ENCODE measurements at places on chromosomes 13 and 19. TPM values are rescaled to one million over a fixed set of nuclear protein-coding genes. Genes with fewer than 3 reads are reported as not detected.

NKG7 gene
- total RNA-seq = 1.2 TPM

GRCh38 chr13:103287659-103288058, 221.4 kb upstream of the SLC10A2 start:
- no peak overlapping the region for H3K4me3 ChIP-seq
- DNase-seq = no peak
- no peaks in the 10 kb centered on the region for H3K27me3 ChIP-seq
- no peaks in the 10 kb centered on the region for H3K36me3 ChIP-seq

DNA sequence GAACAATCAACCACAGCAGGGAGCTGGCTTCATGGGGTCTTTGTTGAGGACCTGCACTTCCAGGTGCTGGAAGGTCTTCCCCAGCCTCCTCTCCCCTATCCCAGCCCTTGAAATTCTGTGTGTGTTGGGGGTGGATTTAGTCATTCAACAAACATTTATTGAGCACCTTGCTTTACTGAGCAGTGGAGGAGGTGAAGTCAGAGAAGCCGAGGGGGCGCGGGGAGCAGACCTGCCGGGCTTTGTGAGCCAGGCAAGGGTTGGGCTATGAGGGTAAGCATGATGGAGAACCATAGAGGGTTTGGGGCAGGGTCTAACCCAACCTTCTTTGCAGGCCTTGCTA, 3.5 kb upstream of the C19orf85 start:
- H3K36me3 ChIP-seq = no peaks in the 10 kb centered on the region
- H3K27ac ChIP-seq = no peak overlapping the region
- no peaks in the 10 kb centered on the region for H3K4me1 ChIP-seq
- no peak overlapping the region for H3K4me3 ChIP-seq
- H3K27me3 ChIP-seq = no peaks in the 10 kb centered on the region
- no peak for DNase-seq

DNA sequence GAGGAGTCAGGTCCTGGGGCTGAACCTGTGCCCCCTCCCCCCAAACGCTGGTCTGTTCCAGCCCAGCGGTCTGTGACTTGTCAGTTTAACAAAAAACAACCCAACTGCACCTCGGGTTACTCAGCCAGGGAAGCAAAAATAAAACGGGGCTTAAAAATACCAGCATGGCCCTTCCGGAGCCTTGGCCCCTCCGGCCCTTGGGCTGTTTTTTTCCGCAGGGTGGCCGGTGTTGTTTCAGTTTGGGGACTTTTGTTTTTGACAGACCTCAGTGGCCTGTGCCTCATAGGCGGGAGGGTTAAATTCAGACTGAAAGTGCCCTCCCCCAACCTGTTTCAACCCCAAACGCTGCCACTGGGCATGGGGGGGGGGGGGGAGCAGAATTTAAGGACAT, 4.0 kb downstream of the TCF3 start:
- H3K27ac ChIP-seq = peak overlapping the region; percentile 49
- no peak overlapping the region for H3K4me3 ChIP-seq
- no peaks in the 10 kb centered on the region for H3K36me3 ChIP-seq
- peaks cover 9% of the 10 kb centered on the region for H3K4me1 ChIP-seq
- no peak for DNase-seq

DNA sequence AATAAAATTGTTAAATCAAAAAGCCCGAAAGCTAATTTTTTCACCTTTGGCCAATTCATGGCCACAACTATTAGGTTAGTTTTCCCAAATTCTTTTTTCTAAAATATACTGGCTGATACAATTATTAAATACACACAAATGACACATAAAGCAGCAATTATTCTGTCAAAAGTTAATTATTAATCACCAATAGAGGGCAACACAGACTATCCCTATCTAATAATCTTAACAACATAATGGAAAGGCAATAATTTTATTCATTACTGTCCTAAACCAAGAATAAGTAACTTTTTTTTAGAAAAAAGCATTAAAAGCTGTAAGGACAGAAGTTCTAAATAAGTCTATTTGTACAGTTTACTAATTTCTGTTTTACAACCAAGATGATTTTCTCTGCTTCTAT, 51.7 kb downstream of the KATNAL1 start:
- no peak for DNase-seq
- no peaks in the 10 kb centered on the region for H3K36me3 ChIP-seq
- no peaks in the 10 kb centered on the region for H3K4me1 ChIP-seq

DNA sequence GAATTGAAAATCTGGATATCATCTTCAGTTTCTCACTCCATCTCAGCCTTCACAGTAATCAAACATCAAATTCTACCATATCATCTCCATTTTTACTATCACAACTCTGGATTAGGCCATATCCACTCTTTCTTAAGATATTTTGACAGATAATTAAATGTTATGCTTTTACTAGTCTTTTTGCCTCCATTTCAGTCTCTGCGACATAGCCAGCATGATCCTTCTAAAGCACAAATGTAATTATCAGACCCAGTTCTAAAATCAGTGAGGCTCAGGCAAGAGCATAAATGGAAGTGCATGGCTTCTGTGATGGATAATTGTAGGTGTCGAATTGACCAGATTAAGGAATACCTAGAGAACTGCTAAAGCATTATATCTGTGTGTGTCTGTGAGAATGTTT, 307.7 kb downstream of the PCDH20 start:
- no peaks in the 10 kb centered on the region for H3K27me3 ChIP-seq
- no peaks in the 10 kb centered on the region for H3K4me1 ChIP-seq
- no peak for DNase-seq

DNA sequence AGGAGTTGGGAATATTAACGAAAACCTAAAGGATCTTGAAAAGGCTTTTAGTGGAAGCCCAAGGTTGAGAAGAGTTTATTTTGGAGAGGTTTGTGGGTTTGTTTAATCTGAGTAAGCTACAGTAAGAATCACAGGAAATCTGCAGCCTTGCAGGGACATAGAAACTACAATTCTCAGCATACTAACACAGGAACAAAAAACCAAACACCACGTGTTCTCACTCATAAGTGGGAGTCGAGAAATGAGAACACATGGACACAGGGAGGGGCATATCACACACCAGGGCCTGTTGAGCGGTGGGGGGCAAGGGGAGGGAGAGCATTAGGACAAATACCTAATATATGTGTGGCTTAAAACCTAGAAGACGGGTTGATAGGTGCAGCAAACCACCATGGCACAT, 8.7 kb upstream of the SIAH3 start:
- no peaks in the 10 kb centered on the region for H3K36me3 ChIP-seq
- no peaks in the 10 kb centered on the region for H3K27me3 ChIP-seq
- no peaks in the 10 kb centered on the region for H3K4me1 ChIP-seq
- no peak overlapping the region for H3K27ac ChIP-seq

GRCh38 chr13:73138276-73138637, 79.5 kb downstream of the KLF5 start:
- no peak for DNase-seq
- H3K4me1 ChIP-seq = no peaks in the 10 kb centered on the region
- H3K36me3 ChIP-seq = no peaks in the 10 kb centered on the region
- no peaks in the 10 kb centered on the region for H3K27me3 ChIP-seq
- H3K27ac ChIP-seq = no peak overlapping the region

ATXN8OS gene
- not detected for total RNA-seq

GRCh38 chr19:38676023-38676877, 28.8 kb downstream of the ACTN4 start:
- H3K36me3 ChIP-seq = no peaks in the 10 kb centered on the region
- H3K27me3 ChIP-seq = no peaks in the 10 kb centered on the region
- no peak for DNase-seq
- peak overlapping the region; percentile 98 for H3K27ac ChIP-seq
- H3K4me3 ChIP-seq = no peak overlapping the region
- H3K4me1 ChIP-seq = peaks cover 86% of the 10 kb centered on the region
